Activated CD8-positive, alpha-beta memory T cell treated with anti-CD3 and anti-CD28 coated beads, Interleukin-2, amount 10 ng/mL, durations not matched to agents 7 days and 5 days (primary cell): ENCODE measurements at places on chromosomes 6 and 20. TPM values are rescaled to one million over a fixed set of nuclear protein-coding genes. Genes with fewer than 3 reads are reported as not detected.

The CDH22 gene
- not detected for total RNA-seq

The GINS1 gene
- 36.0 TPM for total RNA-seq

GRCh38 chr20:17391127-17391771 lies 139.9 kb downstream of the BFSP1 start:
- H3K4me3 ChIP-seq: no peak overlapping the region
- no peak for DNase-seq
- peaks cover 11% of the 10 kb centered on the region for H3K27me3 ChIP-seq
- H3K4me1 ChIP-seq: no peaks in the 10 kb centered on the region

The TNFRSF21 gene
- 0.40 TPM for total RNA-seq

DNA sequence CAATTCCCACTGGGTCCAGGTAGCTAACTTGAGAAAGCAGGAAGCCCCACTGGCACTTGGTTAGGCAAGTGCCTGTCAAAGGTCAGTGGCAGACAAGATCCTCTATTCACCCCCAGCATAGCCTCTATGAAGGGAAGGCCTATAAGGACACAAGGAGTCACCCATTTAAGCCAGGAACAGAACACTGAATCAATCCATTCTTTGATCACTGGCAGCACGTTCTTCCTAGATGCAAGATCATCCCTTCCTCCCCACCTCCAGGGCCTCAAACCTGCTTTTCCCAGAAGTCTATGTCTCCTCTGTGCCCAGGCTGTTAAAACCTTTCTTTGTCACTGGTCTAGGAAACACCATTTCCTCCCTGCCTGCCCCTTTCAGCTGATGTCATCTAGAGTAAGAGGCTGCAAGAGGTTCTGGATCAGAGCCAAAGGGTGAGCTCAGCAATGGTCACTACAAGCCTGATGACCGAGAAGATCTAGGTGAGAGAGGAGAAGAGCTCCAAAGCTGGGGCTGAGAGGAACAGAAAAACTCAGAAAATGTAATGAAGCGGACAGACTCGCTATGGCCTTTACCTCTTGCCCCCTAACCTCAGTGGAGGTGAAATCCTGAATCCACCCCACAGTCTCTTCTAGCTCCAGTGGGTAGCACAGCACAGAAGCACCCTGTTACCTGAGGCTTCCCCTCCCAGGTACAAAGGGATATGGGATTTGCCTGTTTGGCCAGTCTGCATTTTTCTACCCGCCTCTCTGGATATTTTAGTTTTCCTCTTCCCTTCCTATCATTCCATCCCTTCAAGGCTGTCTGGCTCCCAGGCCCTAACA lies 1.8 kb downstream of the GTPBP2 start:
- peak overlapping the region; percentile 100 for H3K4me3 ChIP-seq
- no peaks in the 10 kb centered on the region for H3K27me3 ChIP-seq
- DNase-seq: peak; percentile 61
- H3K27ac ChIP-seq: peak overlapping the region; percentile 71
